ENCODE measurements at places on chromosomes 2 and 18.

DNA sequence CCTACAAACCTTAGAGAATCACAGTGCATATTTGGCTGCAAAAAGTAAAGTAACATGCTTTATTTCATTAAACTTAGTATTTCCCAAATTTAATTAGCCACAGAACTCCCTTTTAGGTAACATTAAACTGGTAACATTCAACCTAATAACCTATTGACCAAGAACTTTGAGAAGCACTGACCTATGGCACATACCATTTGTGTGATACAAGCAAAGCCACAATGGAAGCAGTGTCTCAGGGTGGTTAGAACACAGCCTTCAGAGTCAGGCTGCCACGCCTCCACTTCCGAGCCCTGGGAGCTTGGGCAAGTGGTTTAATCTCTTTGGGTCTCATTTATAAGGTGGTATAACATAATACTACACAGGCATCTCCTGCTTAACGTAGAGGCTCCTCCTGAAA, 301.4 kb downstream of the PDE11A start:
- no peak overlapping the region for H3K27ac ChIP-seq
- no peaks in the 10 kb centered on the region for H3K36me3 ChIP-seq
- H3K4me3 ChIP-seq: no peak overlapping the region
- H3K27me3 ChIP-seq: no peaks in the 10 kb centered on the region
- DNase-seq: peak; percentile 33

GRCh38 chr2:10413503-10413902, 34.6 kb downstream of the ODC1 start:
- DNase-seq: no peak
- H3K4me3 ChIP-seq: no peak overlapping the region
- no peaks in the 10 kb centered on the region for H3K27me3 ChIP-seq
- H3K4me1 ChIP-seq: peaks cover 2% of the 10 kb centered on the region
- no peak overlapping the region for H3K27ac ChIP-seq

- H3K4me3 ChIP-seq: no peak overlapping the region
- H3K36me3 ChIP-seq: no peaks in the 10 kb centered on the region
- no peaks in the 10 kb centered on the region for H3K27me3 ChIP-seq
- H3K4me1 ChIP-seq: peaks cover 3% of the 10 kb centered on the region
- peak; percentile 85 for DNase-seq
- no peak overlapping the region for H3K27ac ChIP-seq
These were observed 54.5 kb upstream of the DAPL1 start for GRCh38 chr2:158740621-158741020.

DNA sequence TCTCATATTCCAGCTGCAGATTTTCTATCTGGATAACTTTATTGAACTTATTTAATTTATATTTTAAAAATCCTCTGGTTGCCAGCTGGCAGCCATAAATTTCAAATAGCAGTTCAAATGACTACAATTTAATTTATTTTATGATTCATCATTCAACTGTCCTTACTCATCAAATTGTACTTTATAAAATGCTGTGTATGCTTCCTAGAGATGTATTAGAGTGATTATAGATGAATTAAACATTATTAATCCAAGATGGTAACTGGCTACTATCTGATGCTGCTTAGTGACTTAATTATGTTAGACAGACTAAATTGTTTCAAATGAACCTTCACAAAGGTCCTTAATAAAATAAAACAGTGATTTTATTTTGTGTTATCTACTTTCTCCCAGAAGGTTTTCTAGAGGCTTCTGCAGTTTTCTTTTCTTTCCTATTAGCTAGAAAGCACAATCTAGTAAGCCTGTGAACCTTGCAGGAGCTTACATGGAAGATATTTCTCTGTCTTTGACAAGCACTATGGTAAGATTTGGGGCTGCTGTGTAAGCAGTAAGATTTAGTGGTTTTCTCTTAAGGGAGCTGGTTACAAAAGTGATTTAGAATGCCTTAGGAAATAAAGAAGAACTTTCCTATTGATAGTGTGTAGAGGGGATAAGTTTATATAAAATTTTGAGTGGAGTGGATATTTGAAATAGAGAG, 322.3 kb downstream of the FSIP2 start:
- H3K4me3 ChIP-seq: no peak overlapping the region
- no peak for DNase-seq
- H3K36me3 ChIP-seq: no peaks in the 10 kb centered on the region
- no peak overlapping the region for H3K27ac ChIP-seq

DNA sequence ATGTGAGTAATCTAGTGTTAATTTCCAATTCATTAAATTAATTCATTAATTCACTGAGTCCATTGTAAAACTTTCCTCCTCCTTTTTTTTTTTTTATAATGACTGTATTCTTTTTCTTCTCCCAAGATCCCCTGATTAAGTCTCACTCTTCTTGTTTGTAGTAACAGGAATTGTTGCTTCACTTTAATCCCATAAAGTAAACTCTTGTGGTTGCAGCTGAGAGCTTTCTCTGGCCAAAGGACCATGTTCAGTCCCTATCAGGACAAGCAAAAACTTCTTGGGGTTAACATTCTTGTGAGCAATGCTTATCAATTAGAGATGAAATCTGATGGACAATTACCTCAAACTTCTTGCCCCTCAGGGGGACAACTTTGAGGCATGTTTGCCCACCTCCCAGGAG, 400.2 kb upstream of the SPHKAP start:
- DNase-seq: no peak
- H3K4me3 ChIP-seq: no peak overlapping the region
- H3K36me3 ChIP-seq: no peaks in the 10 kb centered on the region
- H3K4me1 ChIP-seq: peaks cover 6% of the 10 kb centered on the region

GRCh38 chr2:160703648-160704585, 210.3 kb upstream of the RBMS1 start:
- H3K4me3 ChIP-seq: no peak overlapping the region
- no peaks in the 10 kb centered on the region for H3K36me3 ChIP-seq
- peak overlapping the region; percentile 31 for H3K27ac ChIP-seq
- H3K4me1 ChIP-seq: peaks cover 31% of the 10 kb centered on the region
- no peaks in the 10 kb centered on the region for H3K27me3 ChIP-seq

DNA sequence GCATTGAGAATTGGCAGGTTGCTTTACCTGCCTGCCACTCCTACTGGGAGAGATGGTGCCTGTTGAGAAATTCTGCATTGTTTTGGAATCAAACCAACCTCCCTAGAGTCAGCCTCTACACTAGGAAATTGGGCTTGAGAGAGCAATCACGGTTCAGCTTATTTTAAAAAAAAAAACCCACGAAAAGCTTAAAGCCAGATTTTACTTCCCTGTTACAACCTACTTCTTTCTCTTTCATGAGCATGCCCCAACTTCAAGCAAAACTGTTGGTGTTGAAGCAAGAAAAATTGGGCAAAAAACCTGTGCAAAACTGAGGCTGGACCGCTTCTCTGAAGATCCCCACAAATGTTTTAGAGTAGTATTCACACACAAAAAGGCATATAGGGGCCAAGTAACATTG, 134.6 kb upstream of the ZEB2 start:
- H3K4me1 ChIP-seq: no peaks in the 10 kb centered on the region
- H3K27me3 ChIP-seq: no peaks in the 10 kb centered on the region
- H3K27ac ChIP-seq: no peak overlapping the region
- DNase-seq: no peak
